ENCODE measurements at places on chromosomes 4 and X.

DNA sequence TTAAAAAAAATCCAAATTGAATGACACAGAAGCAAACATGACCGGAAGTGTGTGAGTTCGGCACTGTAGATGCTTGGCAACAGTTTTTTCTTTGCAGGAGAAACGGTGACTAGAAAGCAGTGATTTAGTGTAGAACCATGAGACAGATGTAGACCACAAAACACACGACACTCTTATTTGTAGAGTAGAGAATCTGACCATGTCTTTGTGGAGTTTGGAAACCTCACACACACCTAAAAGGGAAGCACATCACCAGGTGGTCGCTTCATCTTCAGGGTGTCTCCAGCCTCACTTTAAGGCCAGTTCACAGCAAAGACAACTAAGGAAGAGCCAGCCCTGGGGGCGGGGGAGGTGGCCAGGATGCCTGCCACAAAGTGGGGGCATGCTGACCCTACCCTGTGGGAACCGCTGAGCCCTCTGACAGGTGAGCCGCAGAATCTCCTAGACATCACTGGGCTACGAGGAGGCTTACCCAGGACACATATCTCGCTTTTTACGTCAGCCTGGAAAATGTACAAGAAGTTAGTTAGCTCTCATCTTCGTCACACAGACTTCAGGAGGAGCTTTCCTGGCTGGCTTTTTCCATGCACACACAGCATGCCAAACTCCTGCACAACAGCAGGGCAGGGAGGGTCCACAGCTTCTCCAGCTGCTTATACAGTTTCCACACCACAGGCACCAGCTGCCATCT, 64.4 kb upstream of the PDLIM3 start:
- no peak for DNase-seq

- DNase-seq, result no peak
These were observed 222.8 kb downstream of the FRMPD4 start for GRCh38 chrX:12360986-12361598.

GRCh38 chr4:142098380-142098779, 462.0 kb downstream of the IL15 start:
- no peak for DNase-seq

DNA sequence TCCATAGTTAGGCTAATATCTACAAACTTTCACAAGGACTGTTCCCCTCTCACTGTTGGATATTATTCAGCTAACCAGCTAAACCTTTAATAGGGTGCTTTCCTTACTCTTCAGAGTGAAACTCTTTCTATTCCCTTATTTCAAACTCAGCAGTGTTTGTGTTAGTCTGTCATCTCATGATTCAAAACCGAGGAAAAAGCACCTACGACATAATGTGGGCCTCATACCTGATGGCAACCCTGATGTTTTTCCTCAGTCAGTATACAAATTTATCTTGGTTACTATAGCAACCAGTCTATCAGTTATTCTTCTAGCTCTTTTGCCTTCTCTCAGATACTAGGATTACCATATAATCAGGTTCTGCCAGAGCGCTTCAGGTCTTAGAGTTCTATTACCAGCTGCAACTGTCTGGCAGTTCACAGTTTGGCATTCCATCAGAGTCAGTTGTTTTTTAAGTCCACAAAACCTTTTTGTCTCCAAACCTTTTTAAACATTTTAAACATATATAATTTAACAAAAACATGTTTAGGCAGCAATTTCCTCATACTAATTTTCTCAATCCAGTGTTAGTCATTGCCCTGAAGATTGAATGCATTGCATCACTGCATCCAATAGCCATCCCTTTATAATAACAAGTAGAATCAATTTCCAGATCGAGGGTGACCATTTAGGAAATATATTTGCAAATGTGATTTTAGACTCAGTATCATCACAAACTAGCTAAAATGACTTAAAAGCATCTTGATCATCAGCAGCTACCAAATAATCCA, 7.4 kb downstream of the WDR44 start:
- no peak for DNase-seq

DNA sequence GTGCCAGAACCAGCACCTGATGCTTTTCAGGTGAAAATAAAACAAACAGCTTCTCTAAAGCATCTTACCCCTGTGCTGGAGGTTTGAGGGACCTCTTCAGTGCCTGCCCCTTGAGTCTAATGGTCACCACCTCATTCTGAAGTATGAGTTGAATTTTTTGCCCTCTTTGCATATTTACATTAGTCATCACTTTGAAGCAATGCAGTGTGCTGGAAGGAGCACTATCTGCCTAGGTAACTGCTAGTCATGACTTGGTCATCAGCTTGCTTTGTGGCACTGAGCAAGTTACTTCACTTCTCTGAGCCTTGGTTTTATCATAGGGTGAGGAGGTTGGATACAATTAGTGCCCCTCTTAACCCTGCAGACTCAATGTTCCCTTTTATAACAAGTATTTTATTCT, 44.9 kb downstream of the SPATA18 start:
- DNase-seq, result no peak

- no peak for DNase-seq
These were observed 67.5 kb downstream of the PHOX2B start for GRCh38 chr4:41681054-41681453.

DNA sequence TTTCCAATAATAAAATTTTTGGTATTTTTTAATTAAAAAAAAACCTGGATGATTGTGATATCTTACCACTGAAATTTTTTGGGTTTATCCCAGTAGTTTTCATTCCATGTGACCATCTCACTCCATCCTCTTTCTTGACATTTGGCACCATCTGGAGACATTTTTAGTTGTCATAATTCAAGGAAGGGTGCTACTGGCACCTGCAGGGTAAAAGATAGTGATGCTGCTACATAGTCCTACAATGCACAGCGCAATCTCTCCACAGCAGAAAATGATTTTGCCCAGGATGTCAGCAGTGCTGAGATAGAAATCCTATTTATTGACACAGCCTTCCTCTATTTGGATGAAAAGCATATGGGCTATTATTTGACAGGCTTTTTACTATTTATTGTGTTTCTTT, 79.3 kb downstream of the RBPJ start:
- DNase-seq, result no peak

- DNase-seq, result no peak
These were observed 46.5 kb downstream of the ABLIM2 start for GRCh38 chr4:8112036-8112576.

GRCh38 chr4:16217300-16218051, 8.8 kb downstream of the TAPT1 start:
- DNase-seq, result no peak

DNA sequence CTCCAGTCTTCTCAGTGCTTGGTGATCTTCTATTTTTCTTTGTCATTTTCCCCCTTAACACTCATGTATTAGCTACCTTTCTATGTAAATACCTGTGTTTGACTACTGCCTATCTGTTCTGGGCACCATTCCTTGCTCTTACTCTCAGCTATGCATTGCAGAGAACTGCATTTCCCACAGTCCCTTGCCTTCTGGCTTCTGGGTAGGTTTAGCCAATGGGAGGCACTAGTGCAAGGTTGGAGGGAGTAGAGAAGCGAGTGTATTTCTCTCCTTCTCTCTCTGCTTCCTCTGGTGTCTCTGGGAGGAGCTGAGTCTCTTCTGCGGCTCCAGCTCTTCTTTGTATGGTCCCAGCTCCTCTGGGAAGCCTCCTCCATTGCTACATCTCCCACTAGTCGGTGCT, 50.5 kb downstream of the CWH43 start:
- DNase-seq, result no peak

DNA sequence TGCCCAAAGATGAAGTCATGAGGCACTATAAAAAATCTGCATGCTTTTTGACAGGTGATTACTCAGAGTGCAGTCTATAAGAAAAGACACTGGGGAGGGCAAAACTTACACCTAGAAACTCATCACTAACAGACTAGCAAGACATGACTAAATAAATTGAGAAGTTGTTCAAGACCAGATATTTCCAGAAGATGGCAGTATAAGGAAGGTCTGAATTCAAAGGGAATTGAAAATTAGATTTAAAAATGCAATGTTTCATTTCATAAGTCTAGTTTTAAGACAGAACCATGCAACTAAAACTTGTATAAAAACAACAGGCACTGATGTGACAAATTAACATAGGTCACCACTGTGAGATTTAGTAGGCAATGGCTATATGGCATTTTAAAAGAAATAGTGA, 232.5 kb upstream of the POF1B start:
- DNase-seq, result no peak

GRCh38 chr4:13635286-13635799, 7.8 kb upstream of the BOD1L1 start:
- no peak for DNase-seq

GRCh38 chr4:187798385-187798784, 197.2 kb upstream of the ZFP42 start:
- DNase-seq, result no peak

DNA sequence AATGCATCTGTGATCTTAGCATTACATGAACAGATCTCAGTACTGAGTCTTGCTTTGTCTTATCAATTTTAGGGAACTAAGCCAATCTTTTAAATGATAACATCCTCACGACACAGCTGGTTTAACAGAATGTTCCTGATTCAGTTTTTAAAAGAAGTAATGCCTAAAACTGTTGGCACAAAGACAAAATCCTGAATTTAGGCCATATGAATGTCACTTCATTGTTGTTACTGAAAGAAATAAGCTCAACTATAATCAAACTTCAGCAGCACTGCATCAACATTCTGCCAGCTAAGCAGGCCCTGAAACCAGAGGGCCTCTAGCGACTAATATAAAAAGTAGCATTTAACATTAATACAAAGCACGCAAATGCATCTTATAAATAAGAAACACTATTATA, 130.6 kb downstream of the FRYL start:
- DNase-seq, result no peak

- DNase-seq, result no peak
These were observed 12.5 kb downstream of the RFC1 start for GRCh38 chr4:39353478-39354253.

DNA sequence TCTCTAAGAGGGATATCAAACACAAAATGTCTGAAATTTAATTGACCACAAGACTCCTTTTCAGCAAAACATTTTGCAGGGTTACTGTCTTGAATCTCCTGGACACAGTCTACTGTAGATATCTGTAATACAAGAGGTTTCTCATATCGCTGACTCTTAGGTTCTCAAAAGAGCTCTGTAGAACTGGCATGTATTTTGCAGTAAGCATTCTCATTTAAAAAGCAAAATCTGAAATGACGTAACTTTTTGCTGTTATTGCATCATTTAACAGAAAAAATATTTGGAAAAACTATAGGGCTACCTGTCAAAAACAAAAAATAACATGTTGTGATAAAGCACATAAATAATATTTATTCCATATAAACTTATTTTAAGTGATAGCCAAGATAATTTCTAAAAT, 114.2 kb downstream of the CDS1 start:
- DNase-seq, result no peak

- no peak for DNase-seq
These were observed 56.9 kb downstream of the ATG4A start for GRCh38 chrX:108148524-108148923.

GRCh38 chrX:153319295-153320046, 2.1 kb downstream of the PNMA6F start:
- no peak for DNase-seq

GRCh38 chr4:67581208-67581857, 22.8 kb downstream of the STAP1 start:
- no peak for DNase-seq

DNA sequence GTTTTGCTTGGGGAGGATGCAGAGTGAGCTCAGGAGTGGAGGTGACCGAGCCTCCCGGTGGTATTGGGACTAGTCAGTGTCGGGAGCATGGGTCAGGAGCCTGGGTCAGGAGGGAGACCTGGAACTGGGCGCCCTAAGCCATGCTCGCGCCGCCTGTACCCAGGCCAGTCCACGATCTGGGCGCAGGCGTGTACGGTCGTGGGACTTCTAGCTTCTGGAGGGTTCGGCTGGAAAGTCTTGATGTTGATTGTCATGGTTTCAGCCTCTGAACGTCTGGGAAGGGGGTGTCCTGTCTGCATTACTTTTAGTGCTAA, 244 bp downstream of the EIF2S3 start:
- no peak for DNase-seq

DNA sequence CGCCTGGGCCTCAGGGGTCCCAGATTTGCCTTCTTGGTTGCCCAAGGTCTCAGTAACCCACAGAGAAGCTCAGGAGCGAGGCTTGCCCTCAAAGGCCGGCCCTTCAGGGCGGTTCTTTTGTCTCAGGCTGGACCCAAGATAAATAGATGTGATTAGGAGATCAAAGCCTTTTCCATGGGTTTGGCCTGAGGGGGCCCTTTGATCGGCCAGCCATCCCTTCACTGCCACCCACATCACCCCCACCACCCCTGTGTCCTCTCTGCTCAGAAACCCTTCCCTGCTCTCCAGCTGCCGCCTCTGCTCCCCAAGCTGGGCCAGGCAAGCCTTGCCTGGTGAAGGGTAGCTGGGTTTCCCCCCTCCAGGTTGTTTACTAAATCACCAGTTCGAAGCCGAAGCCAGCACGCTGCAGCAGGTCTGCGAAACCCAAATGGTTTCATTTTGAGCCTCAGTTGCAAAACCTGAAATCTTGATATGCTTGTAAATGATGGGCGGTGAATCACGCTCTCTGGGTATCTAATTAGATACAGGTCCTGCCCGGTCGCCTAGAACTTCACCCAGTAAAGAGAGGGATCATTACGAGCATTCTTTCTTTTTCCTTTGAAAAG, 202.6 kb upstream of the BCOR start:
- DNase-seq, result no peak

GRCh38 chrX:31483336-31483735, 411.5 kb upstream of the FTHL17 start:
- DNase-seq, result peak; percentile 52

GRCh38 chr4:148162991-148163390, 279.2 kb downstream of the NR3C2 start:
- DNase-seq, result no peak

DNA sequence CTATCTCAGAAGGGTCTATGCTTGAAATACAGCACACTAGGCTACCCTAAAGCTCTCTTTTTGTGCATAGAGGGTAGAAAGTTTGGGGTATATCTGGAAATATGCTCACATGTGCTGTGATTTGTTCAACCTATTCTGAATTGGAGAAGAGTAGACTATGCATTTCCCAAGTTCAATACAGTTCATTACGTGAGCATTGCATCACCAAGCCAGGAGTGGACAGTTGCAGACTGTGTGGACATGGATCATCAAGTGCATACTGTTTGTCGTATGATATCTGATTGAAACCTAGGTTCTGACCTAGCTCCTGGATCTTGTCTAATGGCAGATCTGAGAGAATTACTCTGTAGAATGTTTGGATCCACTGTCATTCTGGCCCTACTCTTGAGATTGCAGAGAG, 161.1 kb downstream of the FRAS1 start:
- DNase-seq, result no peak

GRCh38 chr4:6017030-6017429, 1.2 kb downstream of the C4orf50 start:
- no peak for DNase-seq

GRCh38 chr4:21046141-21046540, 345.9 kb downstream of the PACRGL start:
- no peak for DNase-seq

DNA sequence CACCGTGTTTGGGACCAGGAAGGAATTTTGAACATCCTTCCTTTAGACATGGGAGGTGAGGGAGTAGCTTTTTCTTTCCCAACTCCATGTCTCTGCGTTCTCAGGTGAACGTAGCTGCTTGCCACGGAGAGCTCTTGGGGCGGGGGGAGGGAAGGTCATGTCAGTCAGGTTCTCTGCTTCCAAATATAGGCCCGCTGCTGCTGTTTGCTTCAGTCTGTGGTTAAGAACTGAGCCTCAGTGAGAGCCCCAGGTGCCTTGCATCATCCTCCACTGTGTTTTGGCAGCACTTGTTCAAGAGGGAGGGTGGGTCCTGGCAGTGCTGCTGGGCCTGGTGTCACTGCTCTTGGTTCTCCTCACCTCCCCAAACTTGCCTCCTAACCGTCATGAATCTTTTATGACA, 46.5 kb downstream of the HADH start:
- DNase-seq, result no peak

GRCh38 chrX:113059714-113060113, 219.1 kb upstream of the AMOT start:
- DNase-seq, result peak; percentile 12
